KBM-7 (cell line): ENCODE measurements at places on chromosomes 12 and 14.
A peak's percentile ranks its signal among the peaks of the same experiment; 100 is the strongest.

- no peak for DNase-seq
These were observed 94.5 kb downstream of the OTOGL start for GRCh38 chr12:80193865-80194264.

GRCh38 chr14:51182131-51182565, 57.9 kb upstream of the TMX1 start:
- no peak for DNase-seq

DNA sequence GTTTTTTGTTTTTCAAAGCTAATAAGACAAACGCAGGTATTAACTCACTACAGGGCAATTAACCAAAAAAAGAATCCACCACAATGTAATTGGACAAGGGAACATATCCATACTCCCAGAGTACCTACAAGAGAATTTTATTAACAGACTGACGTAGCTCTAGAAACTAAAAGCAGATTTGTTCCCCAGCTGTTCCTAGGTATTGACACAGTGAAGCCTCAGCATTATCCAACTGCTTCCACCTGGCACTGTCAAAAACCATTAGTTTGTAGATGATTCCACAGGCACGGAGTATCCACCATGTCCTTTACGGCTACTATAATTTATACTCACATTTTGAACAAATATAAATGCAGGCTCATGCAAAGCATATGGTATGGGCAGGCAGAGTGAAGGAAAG, 22.3 kb downstream of the PPM1H start:
- no peak for DNase-seq

- DNase-seq: no peak
These were observed 106.4 kb downstream of the LMO3 start for GRCh38 chr12:16499611-16500010.

DNA sequence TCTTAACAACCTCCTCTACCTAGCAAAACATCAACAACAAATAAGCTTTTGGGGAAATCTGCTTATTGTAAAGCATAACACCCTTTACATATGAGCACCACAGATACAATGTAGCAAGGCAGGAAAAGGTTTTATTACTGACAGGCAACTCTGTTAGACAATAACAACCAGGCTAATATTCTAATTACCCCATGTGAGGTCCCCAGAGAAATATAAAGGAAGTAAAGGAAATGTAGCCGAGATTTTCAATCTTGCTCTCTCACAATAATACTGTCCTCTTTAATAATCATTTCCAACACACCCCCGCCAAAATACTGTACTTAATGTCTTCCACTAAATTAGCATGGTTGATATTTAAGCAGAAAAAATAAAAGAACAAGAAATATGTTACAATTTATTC, 14.0 kb upstream of the INSM2 start:
- DNase-seq: no peak

DNA sequence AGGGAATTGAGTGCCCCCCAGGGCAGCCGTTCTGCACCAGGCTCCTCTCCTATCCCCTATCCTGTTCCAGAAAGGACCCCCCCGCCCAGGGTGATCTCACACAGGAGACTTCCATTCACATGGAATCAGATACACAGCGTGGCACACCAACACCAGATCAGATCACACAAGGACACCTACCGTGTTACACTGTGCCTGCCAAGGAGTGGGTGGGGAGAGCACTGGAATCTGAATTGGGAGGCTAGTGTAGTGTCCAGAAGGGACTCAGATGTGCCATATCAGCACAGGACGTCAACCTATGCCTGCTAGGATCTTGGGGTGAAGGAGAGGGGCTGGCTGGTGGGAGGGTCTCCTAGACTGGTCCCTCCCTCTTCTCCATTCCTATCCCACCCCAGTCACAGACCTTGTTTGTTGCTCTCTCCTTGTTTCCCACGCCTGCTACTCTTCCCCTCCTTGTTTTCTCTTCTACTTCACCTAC, 2.3 kb downstream of the PTMS start:
- DNase-seq: no peak

GRCh38 chr12:107344035-107344808, 250.9 kb upstream of the CRY1 start:
- DNase-seq: no peak

- DNase-seq: no peak
These were observed 1.1 kb downstream of the HOXC4 start for GRCh38 chr12:54054742-54055194.

- no peak for DNase-seq
These were observed 7.0 kb upstream of the MARK3 start for GRCh38 chr14:103378038-103378854.

DNA sequence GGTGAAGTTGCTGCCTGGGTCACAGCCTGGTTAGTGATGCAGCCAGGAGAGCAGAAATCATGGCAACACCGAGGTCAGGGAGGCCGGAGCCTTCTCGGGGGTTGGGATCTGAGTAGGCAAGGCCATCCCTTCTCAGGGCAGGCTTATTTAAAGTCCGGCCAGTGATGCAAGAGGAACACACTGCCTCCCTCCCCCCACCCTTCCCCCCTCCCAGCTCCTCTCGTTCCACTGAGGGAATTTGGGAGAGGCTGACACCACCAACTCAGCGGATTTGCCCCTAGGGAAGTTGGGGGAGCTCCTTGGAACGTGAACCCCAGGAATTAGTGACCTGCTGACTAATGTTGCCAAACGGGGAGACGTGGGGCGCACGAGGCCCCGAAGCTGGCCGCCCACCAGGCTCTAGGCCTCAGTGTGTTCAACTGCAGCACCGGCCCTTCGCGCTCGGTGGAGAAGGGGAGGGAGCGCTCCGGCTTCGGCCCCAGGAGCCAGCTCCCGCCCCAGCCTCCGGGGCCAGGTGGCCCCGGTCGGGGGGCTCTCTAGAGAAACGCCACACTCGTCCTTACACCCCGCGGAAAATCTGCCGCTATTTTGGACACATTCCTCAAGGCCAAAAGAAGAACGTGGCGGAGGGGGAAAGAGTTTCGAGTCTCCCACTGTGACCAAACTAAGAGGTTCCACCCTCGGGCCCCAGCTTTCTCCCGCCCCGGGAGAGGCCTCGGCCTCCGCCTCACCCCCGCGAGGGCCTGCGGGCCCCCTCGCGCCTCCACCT, 1.6 kb downstream of the CTDSP2 start:
- peak; percentile 54 for DNase-seq

GRCh38 chr12:65195387-65196055, 26.1 kb downstream of the LEMD3 start:
- no peak for DNase-seq

DNA sequence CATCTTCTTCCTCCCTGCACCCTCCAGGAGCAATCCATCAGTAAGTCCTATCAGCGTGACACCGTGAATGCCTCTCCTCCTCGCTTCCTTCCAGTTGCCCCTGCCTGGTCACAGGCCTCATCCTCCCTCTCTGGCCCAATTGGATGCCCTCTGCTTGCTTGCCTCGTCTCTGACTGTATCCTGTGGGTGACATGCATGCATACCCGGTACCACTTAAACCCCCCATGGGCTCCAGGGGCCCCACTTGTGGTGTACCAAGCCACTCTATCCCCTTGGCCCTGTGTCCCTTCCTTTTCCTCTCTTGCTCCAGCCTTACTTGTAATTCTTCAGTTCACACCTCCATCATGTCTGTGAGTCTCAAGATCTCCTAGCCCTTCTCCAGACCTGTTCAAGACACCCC, 106.0 kb upstream of the RTL1 start:
- no peak for DNase-seq
